ENCODE measurements at places on chromosomes 3 and 15.

GRCh38 chr15:57337868-57338411, 38.4 kb upstream of the CGNL1 start:
- no peak for DNase-seq

DNA sequence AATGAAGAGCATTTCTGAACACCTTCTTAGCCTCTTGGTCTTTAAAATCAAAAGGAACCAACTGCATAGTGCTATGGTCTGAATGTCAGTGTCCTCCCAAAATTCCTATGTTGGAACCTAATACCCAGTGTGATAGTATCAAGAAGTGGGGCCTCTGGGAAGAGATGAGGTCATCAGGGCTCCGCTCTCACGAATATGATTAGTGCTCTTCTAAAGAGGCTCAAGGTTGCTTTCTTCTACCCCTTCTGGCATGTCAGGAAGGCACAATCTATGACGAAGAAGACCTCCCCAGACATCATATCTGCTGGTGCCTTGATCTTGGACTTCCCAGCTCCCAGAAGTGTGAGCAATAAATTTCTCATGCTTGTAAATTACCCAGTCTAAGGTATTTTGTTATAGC, 209.5 kb downstream of the MAGI1 start:
- no peak for DNase-seq

- DNase-seq: no peak
These were observed 4.3 kb upstream of the GPR160 start for GRCh38 chr3:170033489-170033888.

GRCh38 chr3:40128166-40128565, 181.3 kb upstream of the EIF1B start:
- DNase-seq: no peak

DNA sequence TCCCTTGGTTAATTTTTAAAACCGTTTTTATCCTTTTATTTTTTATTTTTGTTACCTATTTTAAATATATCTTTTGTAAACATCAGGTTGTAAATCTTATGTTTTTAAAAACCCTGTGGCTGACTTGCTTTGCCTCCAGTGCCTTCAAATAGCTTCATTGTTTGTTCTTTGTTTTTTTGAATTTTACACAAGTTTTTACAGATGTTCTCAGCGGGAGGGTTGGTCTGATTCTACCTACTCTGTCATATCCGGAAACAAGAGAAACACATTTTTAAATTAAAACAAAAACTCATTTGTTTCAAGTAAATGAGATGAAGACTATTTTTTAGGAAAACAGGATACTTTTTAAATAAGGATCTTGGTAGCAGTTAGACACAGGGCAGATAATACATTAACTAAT, 129.0 kb upstream of the THRB start:
- DNase-seq: no peak

DNA sequence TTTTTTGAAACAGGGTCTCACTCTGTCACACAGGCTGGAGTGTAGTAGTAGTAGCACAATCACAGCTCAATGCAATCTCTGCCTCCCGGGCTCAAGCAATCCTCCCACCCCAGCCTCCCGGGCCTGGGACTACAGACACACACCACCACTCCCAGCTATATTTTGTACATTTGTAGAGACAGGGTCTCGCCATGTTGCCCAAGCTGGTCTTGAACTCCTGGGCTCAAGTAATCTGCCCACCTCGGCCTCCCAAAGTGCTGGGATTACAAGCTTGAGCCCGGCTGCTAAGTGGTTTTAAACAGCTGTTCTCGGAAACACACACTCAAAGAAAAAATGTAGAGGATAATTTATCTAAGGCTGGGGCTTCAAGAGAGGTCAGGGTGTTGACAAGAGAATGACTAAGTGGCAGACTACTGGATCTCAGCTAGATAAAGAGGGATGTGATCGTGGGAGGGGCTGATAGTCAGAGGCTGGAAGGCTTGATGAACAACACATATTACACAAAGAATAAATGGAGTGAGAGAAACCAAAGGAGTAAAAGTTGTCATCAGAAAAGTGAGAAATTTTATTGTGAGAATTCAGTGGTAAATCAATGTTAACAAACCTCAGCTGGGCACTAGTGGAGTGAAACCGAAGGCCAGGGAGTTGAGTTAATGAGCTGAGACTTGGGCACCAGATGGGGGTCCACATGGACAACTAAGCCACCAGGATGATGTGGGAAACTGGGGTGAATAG, 6.7 kb downstream of the CCR5AS start:
- DNase-seq: no peak

DNA sequence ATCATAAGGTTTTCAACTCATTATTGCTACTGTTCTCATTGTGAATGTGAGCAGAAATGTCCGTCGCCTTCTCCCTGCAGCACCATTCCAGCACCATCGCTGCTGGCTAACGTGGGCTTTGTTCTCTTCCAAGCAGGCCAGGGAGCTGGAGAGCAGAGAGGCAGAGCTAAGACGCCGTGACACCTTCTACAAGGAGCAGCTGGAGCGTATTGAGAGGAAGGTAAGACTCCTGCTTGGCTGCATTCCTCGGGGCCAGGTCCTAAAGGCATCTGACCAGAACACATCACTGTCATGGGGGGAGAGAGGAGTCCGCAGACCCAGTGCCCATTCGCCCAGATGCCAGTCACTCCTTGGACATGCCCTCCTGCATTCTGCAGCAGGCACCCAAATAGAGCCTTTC, 130.4 kb upstream of the PLXNA1 start:
- no peak for DNase-seq

GRCh38 chr15:80060356-80061006, 1.0 kb downstream of the ZFAND6 start:
- no peak for DNase-seq

DNA sequence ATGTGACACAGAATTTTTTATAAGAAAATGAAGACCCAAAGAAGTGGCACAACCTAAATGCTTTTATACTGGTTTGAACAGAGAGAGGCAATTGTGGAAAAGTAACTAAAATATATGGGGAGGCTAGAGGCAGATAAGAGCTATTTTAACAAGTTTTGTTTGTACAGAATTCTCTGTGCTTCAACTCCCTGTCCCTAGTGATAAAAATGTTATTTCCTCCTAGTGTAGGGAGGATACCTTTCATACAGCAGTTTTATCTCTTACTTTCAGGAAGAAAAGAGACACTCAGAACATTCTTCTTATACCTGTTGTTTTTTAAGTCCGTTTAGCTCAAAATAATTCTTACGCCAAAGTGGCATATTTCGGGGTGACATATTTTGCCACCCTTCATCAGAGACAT, 21.2 kb upstream of the ZNF639 start:
- DNase-seq: no peak
